ENCODE measurements at places on chromosomes 3 and 15.

- no peak for DNase-seq
Observed at GRCh38 chr3:72278349-72279067, 493.6 kb upstream of the PROK2 start.

GRCh38 chr3:172626021-172626640, 84.7 kb downstream of the NCEH1 start:
- DNase-seq, result no peak

- no peak for DNase-seq
Observed at GRCh38 chr15:40052604-40053003, 13.6 kb upstream of the SRP14 start.

GRCh38 chr15:63493436-63493835, 11.0 kb upstream of the USP3 start:
- DNase-seq, result no peak

GRCh38 chr3:14775011-14775410, 43.8 kb upstream of the FGD5 start:
- DNase-seq, result no peak

- DNase-seq, result no peak
Observed at GRCh38 chr3:192916371-192917027, 1.2 kb downstream of the MB21D2 start.

DNA sequence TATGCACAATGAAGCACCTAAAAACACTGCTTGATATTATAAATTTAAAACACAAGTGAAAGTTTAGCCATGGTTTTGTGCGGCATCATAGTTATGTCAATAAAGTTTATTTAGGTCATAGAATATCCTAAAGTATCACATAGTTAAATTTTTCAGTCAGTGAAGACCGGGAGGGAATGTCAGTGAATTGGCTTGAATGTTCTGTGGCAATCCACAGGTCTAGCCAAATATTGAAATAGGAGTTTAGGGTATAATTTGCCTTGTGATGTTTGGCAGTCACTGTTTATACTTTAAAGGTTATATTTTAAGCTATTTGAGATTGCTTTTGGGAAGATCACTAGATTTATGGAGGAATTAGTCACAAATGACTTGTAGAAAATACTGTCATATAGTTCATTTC, 79.7 kb upstream of the FLNB start:
- DNase-seq, result no peak

GRCh38 chr3:127002195-127003174, 19.6 kb downstream of the PLXNA1 start:
- DNase-seq, result peak; percentile 98

DNA sequence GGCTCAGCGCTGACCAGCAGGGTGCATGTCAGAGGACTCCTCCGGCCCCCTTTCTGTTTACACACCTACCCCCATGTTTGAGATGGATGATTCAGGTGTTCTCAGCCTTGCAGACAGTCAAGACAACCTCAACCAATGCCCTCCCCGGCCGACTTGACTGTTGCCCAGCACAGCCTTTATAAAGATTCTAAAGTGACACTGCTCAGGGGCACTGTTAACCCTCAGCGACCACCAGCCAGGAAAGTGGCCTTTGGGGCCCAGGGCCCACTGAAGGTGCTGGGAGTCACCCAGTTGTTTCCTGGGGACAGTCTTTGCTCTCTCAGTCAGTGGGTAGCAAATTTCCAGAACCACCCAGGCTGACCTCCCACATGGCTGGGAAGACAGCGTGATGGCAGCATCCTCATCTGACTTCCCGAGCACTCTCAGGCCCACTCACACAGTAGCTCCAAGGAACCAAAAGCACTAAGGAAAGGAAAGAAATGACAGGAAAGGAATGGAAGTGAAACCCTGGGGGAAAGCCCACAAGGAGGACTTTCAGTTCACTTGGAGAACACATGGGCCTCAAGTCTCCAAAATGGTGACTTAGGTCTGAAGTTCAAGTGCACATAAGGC, 128.4 kb downstream of the ASB7 start:
- DNase-seq, result no peak

GRCh38 chr3:194082743-194083636, 53.0 kb upstream of the HES1 start:
- no peak for DNase-seq

DNA sequence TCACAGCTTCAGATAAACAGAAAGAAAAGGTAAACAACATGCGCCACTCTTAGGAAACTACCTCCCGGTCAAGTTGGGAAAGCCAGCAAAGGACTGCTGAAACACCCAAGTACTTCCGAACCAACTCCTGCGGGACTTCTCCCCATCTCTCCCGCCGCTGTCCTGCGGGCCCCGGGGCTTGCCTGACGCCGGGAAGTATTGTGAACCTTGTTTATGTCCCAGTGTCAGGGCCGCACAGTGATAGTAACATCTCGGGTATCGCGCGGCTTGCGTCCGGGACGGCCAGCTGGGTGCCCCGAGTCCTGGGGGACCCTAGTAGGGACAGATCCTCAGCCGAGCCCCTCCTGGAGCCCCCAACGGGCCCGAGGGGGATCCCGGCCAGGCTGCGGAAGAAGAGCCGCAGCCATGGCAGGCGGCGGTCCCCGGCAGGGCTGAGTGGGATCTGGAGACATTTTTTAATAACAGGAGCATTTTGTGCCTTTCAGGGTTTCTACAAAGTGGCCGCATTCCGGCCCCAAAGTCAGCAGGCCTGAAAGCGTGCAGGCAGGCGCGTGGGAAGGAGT, 756 bp downstream of the CLPX start:
- peak; percentile 25 for DNase-seq

DNA sequence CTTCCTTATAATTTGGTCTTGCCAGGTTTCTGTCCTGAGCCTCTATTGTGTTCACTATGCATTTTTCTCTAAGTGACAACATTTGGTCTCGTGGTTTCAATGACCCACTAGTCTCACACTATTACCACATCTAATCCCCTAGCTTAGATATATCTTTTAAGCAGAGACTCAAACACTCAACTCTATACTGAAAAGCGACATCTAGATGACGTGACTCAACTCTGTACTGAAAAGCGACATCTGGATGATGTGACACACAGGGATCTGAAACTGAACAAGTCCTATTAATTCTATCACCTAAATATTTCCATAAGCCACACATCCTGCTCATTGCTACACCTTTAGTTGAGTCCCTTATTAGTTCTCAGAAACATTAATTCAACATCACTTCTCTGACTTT, 141.7 kb upstream of the MBNL1 start:
- no peak for DNase-seq

DNA sequence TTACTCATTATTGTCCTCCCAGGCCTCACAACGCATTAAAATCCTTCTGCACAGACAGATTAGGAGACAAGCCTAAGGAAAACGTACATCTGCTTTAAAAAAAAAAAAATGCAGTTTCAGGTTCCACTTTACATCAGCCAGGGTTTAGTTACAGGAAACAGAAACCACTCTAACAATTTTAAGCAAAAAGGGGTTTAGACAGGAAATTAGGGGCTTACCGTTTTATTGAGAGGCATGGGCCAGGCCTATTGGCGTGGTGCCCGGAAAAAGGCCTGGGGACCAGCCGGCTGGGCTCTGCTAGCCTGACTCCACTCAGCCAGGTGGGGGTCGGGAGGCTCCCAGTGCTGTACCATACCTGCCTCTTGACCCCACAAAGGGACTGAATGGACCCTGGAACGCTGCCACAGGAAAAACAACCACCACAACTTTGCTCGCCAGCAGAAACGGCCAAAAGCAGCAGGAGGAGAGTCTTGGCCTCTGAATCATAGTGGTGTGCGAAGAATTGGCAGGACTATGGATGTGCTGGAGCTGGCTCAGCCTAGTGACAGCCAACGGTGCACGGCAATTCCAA, 124.3 kb downstream of the CHSY1 start:
- peak; percentile 55 for DNase-seq

DNA sequence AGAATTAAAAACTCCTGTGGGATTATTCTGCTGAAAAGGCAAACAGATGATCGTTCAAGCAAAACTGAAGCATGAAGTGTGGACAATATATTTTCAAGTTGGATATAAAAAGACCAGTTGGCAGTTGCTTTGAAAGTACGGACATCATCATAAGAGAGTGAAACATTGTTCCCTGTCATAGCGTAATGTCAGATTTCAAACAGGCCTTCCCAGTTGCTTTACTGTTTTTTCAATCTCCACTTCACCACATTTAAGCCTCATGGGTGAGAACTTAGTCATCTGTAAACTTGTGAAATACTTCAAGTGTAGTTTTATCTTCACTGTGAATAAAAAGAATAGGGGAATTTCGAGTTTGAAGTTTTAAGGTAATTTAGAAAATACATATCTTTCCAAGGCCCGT, 435.1 kb upstream of the CNTN3 start:
- no peak for DNase-seq

DNA sequence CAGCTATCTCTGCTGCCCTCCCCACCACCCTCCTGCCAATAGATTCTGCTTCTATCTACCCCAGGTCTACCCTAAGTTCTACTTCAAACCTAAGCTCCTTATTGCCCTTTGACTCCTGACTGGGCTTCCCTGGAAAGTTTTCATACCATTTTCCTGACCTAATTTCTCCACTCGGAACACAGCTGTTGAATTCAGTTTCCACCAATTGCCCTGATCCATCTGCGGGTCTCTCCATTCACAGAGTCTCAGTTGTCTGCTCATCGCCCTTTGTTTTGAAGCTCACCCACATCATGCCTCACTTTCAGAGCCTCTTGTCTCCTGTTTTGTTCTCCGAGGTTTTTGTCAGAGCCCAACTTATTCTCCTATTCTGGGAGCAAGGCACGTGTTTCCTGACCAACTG, 56.8 kb upstream of the ABI3BP start:
- no peak for DNase-seq

DNA sequence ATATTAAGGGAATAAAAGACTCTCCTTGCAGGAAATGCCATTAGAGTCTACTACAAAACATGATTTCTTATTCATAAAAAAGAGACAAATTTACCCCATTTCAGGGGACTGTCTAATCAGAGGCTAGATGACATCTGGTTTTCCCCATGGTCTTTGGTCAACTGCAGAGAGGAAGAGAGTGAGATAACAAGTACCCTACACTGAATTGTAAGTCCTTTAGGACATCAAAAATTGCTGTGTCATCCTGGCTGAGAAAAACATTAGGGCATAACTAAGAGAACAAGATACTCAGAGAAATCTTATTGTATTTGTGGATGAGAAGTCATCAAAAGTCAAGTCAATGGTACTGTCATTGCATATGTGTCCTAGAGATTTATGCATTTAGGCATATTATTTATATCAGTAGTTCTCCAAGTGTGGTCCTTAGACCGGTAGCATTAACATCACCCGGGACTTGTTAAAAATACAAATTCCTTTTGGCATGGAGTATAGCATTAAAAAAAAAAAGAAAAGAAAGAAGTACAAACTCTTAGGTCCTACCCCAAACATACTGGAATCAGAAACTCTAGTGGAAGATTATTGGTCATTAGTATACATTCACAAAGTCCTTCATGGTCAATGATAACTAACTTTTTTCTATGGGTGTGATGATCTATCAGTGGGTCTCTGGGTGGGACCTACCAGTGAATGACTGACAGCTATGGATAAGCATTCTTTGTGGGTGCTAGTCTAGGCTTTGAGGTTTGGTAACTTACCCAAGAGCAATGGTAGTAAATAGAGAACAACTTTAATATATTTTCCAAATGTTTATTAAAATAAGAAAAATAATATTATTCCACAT, 29.0 kb upstream of the TBC1D5 start:
- DNase-seq, result no peak
